ENCODE measurements at places on chromosomes 6 and 20. TPM values are rescaled to one million over a fixed set of nuclear protein-coding genes. Genes with fewer than 3 reads are reported as not detected.
A peak's percentile ranks its signal among the peaks of the same experiment; 100 is the strongest.

The TFAP2C gene
- 4.5 TPM for total RNA-seq

The SALL4 gene
- total RNA-seq: 0.48 TPM

DNA sequence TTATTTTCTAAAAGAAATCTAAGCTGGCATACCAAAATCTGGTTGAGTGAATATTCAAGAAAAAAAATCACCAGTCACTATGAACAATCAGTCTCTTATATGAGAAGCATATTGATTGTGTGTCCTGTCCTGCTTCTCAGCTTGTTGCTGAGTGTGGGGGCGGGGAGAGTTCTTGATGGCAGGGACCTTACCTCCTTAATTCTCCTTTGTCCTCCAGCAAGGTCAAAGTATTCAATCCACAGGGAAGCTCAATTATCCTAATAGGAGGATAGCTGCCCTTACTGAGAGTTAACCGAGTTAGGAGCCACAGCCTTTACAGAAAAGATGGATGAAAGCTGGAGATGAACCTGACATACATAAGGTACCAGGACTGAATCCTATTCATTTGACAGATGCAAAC is 154.0 kb downstream of the LY86 start:
- DNase-seq: no peak

DNA sequence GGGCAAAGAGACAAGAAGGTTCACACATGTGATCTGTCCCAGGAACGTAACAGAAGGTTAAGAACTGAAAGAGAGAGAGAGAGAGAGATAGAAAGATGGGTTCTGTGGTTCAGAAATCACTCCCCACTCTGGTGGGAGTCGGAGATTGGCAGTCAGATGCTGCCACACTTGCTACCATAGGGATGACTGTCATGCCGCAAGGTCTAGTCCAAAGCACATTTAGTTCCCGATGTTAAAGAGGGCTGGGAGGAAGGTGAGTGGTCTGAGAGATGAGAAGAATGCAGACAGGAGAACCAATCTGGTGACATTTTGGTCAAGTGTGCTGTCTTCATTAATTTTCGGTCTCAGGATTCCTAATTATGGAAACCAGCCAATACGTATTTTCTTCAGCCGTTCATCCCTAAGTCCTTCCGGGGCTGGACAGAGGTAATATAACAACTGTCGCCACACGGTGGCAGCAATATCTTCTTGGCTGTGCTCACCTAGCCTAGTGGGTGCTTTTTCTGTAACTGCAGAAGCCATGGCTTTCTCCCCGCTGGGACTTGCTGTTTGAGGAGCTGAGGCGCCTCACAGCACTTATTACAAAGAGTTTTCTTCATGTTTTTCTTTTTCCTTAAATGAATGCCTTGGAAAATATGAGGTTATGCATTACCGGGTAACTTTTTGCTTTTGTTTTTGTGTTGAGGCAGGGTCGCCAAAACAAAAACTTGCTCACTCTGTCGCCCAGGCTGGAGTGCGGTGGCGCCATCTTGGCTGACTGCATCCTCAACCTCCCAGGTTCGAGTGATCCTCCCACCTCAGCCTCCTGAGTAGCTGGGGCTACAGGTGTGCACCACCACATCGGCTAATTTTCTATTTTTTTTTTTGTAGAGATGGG is 46.0 kb downstream of the SLC35D3 start:
- peak; percentile 65 for DNase-seq

DNA sequence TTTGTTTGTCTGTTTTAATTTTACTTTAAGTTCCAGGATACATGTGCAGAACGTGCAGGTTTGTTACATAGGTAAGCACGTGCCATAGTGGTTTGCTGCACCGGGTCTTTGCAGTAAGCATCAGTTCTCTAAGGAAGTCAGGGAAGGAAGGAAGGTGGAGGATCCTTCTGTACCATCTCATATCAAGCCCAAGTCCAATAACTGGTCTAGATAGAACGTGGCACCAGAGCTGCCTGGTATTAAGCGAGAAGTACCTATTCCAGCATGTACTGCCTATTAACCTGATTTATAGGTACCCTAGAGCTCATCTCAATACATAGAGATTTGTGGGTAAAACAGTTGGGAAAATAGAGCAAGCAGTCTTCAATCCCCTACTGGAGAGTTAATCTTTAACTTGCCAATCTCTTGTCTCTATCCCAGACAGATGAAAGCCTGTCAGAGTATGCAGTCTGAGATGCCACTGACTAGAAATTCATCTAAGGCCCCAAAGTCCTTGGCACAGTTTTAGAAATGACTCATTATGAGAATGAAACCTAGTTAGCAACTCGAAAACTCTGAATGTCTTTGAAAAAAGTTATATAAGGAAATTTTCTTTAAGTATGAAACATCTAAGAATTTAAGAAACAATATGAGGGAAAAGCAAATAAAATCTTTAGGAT is 144.9 kb downstream of the TFAP2A start:
- DNase-seq: peak; percentile 32

The TBXT gene
- total RNA-seq: not detected

DNA sequence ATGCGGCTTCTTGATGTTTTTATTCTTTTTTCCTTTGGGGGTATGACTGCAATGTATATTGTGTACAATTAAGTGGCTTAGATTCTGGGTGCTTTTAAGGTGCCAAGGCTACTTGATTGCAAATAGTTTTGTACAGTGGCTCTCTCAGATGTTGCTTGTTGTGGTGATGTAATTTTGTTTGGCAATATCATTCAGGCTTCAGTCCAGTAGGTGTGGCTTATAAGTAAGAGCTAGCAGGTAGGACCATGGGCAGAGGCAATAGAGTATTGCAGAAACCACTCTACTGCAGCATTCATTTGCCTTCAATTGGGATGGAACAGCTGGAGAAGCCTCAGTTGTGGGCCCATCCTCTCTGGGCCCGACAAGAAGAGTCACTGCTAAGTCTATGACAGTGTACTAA is 407.9 kb upstream of the MAN1A1 start:
- DNase-seq: no peak

- peak; percentile 69 for DNase-seq
Measured at GRCh38 chr6:56724455-56724854, 81.8 kb upstream of the DST start.

The HLA-DOA gene
- total RNA-seq: not detected

DNA sequence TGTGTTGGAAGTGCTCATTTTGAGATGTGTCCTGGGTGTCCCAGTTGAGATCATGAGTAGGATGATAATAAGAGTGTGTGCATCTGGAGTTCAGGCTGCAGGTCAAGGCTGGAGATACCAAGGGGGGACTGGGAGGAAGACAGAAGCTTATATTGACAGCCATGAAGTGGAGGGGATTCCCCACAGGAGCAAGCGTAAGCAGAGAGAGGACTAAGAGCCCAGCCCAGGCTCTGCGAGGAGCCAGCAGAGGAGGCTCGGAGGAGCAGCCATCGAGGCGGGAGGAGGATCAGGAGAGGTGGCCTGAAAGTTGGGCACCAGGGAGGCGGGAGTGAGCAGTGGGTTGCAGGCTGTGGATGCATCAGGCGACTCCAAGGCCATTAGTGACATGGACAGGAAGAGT is 116.2 kb downstream of the SLC24A3 start:
- no peak for DNase-seq

GRCh38 chr6:149951096-149951495 is 9.3 kb downstream of the ULBP2 start:
- no peak for DNase-seq

The C6orf47 gene
- total RNA-seq: 14.8 TPM

The AP5S1 gene
- total RNA-seq: 17.7 TPM

The OR2H2 gene
- not detected for total RNA-seq

The BEND6 gene
- 10.2 TPM for total RNA-seq

The FAM83C gene
- not detected for total RNA-seq

- DNase-seq: no peak
Measured at GRCh38 chr20:37361336-37361735, 15.4 kb downstream of the SRC start.

DNA sequence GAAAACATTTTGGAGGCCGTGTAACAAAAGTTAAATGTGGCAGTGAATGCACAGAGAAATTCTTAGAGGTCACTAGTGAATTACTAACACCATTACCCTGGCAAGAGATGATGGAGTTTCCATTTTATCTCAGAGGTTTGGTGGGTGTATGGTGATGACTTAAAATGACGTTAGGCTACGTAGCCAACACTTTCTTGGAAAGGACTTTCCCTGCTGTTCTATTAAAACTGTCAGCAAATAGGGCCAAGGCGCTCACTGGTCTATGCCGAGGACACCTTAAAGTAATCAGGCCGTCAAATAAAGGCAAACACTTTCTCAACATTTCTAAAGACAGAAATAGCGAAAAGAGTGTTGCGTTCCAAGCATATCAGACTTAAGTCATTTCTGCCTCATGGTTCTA is 160.8 kb downstream of the GMPR start:
- DNase-seq: no peak

DNA sequence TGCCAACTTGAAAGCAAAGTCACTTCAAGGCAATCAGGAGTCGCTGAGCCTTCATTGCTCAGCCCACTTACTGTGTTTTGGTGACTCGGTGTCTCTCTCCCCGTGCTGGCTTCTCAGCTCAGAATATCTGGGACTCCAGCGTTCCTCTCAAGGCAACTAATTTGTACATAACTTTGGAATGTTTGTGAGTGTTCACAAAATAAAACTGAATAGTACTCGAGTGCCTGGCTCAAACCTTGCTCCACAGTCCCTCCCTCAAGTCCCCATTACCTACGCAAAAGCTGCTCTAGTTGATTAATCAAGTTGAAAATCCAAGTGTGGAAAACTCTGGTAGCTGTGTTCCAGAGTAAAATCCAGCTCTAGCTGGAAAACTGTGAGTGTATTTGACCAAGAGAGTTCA is 8.6 kb downstream of the IPCEF1 start:
- no peak for DNase-seq

The MAFB gene
- not detected for total RNA-seq

The PHF1 gene
- total RNA-seq: 49.2 TPM

The KCNQ2 gene
- not detected for total RNA-seq

DNA sequence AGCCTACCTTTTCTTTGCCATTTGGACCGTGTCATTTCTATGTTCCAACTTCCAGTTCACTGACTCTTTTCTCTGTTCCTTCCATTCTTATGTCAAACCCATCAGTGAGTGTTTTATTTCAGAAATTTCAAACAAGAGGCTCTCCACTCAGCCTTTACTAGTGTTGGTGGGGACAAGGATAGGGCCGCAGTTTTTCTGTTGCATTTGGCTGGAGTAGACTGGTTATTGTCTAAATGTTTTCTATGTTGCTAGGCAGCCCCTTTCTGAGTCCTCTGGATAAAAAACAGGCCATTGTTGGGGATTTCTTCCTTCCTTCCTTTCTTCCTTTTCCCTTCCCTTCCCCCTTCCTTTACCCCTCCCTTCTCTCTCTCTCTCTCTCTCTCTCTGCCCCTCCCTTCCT is 288.6 kb downstream of the PRKN start:
- no peak for DNase-seq

DNA sequence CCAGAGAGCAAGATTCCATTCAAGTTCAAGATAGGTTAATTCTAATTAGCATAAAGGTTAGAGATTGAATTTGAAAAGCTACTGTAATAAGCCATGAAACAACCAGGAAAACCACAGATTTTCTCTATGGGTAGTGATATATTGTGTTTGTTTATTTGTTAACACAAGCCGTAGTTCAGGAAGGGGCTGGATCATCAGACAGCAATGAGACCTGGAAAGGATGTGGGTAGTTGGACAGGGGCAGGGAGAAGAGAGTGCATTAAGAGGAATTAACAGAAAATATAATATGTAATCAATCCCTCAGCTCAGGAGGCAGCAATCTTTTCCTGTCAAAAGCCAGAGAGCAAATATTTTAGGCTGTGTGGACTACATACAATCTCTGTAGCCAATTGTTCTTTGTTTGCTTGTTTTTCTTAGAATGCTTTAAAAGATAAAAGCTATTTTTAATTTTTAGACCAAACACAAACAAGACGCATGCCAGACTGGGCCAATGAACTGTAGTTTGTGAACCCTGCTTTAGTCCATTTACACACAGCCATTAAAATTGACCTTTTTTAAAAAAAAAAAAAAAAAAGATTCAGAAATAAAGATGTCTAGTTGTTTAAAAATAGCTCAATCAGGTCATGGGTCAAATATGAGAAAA is 398.7 kb upstream of the MARCKS start:
- no peak for DNase-seq

The MYT1 gene
- not detected for total RNA-seq

The C6orf141 gene
- not detected for total RNA-seq

The NR2E1 gene
- total RNA-seq: not detected

DNA sequence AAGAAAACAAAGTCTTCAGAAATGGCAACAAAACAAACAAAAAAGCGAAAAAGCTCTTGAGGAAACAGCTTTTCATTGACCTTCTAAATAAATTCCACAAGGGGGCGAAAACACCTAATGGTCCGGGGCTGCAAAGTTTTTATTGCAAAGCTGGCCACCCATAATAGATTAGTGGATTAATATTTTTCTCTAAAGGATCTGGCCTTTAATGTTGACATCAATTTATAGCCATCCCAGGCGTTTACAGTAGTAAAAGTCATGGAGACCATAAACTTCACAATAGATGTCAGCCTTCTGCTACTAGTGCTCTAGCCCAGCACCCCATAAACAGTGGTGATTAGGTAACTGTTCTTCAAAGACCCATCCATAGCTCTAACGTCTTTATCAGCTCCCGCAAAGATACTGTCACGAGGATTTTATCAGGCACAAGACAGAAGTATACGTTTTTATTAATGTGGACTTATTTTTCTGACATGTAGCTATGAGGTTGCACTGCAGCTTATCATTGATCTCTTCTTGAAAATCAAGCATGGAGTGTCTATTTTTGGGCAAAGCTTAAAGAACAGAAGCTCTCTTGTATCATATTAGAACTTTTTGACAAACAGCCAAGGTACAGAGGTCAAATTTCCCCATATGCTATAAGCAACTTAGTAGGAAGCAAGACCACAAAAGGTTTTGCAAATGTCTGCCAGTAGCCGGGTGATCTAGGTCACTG is 4.7 kb downstream of the CITED2 start:
- DNase-seq: peak; percentile 83

The MEP1A gene
- total RNA-seq: not detected

DNA sequence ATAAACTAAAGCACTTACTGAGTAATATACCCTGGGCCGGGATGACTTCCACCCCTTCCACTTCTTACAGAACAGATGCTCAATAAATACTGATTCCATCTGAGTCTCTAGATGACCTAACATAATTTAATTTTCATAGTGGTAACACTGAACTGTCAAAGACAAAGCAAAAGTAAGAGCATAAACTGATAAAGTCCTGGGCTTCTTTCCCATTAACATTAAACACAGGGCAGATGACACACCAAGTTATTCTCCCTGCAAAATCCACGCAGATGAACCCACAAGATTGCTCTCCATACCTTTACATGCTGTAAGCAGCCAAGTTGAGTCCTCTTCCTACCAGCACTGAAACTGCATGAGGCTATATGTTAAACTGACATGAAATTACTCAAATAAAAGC is 27.1 kb downstream of the AGPAT4 start:
- DNase-seq: no peak

The TP53TG5 gene
- total RNA-seq: not detected

- DNase-seq: no peak
Measured at GRCh38 chr6:14423955-14424354, 306.4 kb downstream of the CD83 start.

GRCh38 chr20:64196309-64196708 is 32.1 kb downstream of the MYT1 start:
- DNase-seq: no peak

GRCh38 chr6:30891450-30891723 is 7.1 kb downstream of the DDR1 start:
- no peak for DNase-seq
